ENCODE measurements at places on chromosomes 1 and 21.
A peak's percentile ranks its signal among the peaks of the same experiment; 100 is the strongest.

DNA sequence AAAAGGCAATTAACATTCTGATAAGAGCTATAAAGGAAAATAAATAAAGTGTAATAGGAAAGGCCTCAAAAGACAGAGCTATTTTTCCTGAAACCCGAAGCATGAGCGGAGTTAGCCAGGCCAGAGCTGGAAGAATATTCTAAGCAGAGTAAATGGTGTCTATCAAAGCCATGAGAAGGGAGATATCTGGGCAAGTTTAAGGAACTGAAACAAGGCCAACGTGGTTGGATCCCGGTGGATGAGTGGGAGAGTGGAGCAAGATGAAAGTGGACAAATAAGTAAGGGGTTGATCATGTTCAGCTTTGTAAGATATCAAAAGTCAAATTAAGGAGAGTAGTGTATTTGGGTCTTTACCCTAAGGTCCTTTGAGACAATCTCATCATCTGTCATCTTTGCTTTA lies 234.0 kb downstream of the TM2D1 start:
- DNase-seq = no peak

GRCh38 chr1:117658676-117659075 lies 52.8 kb downstream of the TENT5C start:
- DNase-seq = peak; percentile 59

GRCh38 chr1:51044834-51045233 lies 57.2 kb upstream of the C1orf185 start:
- DNase-seq = no peak

DNA sequence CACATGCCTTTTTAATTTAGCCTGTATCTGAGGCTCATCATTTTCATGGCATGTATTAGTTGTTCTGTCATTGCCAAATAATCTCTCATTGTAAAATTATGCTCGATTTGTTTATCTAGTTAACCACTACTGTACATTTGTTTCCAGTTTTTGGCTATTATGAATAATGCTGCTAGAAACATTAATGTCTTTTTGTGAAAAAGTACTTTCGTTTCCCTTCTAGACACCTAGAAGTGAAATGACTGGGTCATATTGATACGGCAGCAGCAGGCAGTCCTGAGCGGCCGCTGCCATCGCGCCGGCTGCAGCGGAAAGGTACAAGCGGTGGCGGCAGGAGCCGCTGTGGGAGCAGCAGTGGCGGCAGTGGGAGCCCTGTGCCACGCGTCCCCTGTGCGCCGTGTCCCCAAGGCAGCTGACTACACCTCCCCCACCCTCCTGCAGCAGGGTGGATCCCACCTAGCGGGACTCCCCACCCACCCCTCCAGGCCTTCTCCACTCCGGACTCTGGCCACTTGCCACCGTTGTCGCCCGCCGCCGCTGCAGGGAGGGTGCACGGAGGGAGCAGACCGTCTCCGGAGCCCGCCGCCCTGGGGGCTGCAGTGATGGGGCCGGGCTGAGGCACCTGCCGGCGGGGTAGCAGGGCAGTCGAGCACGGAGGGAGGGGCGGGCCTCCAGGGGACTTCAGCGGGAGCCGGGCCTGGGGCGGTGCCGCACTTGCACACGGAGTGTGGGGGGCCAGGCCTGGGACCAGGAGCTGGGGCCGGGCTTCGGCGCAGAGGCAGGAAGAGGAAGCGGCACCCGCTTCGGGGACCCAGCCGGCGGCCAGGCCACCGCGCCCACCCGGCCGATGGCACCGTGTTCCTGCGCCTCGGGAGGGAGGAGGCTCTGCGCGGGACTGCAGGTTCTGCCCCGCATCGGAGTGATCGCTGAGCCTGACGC lies 66.8 kb upstream of the RGS7 start:
- peak; percentile 18 for DNase-seq

DNA sequence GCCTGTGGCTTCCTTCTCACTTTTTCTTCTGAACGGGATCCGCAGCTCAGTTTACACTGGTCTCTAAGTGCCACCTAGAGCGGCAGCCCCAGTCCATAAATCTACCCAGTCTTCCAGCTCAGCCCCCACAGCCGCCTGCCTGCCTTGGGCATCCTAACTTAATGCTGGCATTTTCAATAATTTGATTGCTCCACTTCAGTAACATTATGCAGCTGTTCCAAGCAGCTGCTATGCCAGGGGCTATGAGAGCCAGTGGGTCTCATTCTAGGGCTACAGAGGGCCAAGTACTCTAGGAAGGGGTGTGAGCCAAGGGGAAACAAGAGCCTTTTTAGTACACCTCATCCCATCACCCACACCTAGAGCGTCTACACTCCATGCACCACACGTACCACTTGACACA lies 48.4 kb upstream of the COA6 start:
- no peak for DNase-seq

- no peak for DNase-seq
These were observed 148.1 kb downstream of the EIF4G3 start for GRCh38 chr1:21028520-21029145.

DNA sequence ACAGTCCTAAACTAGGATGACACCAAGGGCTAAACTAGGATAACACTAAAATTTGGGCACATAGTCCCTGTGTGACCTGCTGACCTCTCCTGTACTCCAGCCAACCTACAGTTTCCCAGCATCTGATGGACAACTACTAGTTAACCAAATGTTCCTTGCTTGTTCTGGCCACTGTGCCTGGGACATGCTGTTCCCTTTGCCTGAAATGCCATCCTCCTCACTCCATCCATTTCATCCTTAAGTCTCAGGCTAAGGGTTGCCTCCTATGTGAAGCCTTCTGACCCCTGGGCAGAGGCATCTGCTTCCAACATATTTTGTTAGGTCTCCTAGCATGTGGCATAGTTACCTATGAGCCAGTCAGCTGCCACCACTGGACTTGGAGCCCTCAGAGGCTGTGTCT lies 204.9 kb upstream of the JUN start:
- DNase-seq = no peak

DNA sequence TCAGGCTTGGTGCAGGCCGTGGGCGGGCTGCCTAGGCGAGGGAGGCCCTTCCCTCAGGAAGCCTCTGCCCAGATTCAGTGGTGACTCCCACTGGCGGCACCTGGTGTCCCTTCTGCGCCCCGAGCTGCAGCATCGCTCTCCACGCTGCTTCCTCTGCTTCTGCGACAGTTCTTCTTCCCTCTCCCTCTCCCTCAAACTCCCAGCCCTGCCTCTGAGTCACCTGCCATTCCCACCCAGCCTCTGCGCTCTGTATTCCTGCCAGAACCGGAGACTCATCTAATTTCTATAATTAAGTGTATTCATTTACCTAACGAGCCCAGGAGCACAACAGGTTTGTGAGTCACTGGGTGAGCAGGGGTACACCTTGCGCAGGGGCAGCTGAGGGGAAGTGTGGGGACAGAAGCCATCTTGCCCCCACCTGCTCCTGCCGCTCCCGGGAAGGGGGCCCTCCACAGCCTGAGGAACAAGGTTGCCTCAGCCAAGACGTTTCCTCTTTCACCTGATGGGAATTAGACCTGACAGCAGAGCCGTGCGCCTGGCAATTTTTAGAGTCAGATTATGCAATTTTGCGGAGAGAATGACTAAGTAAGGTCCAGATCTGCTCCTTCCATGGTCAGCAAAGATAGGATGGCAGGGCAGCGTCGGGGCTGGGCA lies 19.4 kb downstream of the KCNC4 start:
- no peak for DNase-seq

GRCh38 chr1:21886486-21887215 lies 50.5 kb downstream of the HSPG2 start:
- DNase-seq = peak; percentile 43

GRCh38 chr1:236916131-236916800 lies 88.0 kb downstream of the MT1HL1 start:
- DNase-seq = no peak

DNA sequence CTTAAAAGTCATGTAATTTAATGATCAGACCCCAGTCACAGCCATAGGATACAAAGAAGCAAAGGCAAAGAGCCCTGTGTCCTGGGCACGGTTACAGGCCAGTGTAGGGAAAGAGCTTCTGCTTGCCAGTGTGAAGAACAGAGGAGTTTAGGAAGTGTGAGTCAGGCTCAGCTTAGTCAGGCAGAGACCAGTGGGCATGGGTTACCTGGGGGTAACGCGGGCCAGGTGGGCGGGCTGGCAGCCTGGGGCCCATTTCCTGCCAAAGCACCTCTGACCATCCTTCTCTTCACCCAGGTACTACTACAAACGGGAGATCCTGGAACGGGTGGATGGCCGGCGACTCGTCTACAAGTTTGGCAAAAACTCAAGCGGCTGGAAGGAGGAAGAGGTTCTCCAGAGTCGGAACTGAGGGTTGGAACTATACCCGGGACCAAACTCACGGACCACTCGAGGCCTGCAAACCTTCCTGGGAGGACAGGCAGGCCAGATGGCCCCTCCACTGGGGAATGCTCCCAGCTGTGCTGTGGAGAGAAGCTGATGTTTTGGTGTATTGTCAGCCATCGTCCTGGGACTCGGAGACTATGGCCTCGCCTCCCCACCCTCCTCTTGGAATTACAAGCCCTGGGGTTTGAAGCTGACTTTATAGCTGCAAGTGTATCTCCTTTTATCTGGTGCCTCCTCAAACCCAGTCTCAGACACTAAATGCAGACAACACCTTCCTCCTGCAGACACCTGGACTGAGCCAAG lies 4.7 kb downstream of the ELF3 start:
- DNase-seq = no peak

GRCh38 chr1:104056786-104057185 lies 307.1 kb downstream of the AMY1C start:
- DNase-seq = no peak

- DNase-seq = peak; percentile 67
These were observed 125.3 kb upstream of the CACYBP start for GRCh38 chr1:174874331-174875053.

GRCh38 chr21:45589686-45590245 lies 47.5 kb upstream of the SLC19A1 start:
- no peak for DNase-seq

DNA sequence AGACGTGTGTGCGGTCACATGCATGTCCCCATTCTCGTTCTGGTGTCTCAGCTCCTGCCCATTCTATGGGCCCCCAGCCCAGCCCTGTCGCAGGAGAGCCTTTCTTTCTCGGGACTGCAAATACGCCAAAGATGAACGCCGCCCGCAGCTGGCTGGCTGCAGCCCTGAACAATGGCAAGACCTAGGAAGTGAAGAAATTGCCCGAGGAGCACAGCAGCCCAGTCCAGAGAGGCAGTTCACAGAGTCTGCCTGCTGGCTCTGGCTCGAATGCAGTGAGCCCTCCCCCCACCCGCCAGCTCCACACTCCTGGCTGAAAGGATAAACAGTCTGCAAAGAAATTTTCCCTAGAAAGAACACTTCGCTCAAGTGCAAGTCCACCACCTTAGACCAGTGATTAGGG lies 23.3 kb downstream of the PAX7 start:
- DNase-seq = no peak

DNA sequence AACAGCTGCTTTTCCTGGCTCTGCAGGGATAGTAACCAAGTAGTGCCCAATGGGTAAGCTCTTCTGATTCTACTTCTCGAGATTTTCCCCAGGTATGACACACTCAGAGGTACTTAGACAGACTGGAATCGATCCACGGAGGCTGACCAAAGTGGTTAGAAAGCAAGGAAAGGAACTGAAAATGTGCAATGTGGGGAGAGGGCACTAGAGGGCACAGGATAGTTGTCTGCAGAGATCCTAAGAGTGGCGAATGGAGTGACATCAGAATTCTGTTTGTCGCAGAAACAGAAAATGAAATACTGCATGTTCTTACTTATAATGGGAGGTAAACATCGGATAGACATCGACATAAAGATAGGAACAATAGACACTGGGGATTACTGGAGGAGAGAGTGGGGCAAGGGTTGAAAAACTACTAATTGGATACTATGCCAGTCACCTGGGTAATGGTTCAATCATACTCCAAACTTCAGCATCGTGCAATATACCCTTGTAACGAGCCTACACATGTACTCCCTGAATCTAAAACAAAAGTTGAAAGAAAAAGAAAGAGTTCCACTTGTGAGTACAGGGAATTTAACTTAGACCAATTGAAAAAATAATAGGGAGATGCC lies 23.3 kb downstream of the CYP2J2 start:
- DNase-seq = peak; percentile 25

DNA sequence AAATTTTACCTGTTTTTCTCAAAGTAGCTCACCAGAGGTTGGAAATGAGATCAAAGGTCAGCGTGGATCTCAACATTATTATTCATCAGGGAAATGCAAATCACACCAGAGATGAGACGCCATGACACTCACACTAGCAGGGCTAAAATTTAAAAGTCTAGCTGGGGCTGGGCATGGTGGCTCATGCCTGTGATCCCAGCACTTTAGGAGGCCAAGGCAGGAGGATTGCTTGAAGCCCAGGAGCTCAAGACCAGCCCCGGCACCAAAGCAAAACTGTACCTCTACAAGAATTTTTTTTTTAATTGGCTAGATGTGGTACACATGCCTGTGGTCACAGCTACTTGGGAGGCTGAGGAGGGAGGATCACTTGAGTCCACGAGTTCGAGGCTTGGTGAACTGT lies 41.4 kb upstream of the PCBP3 start:
- no peak for DNase-seq

DNA sequence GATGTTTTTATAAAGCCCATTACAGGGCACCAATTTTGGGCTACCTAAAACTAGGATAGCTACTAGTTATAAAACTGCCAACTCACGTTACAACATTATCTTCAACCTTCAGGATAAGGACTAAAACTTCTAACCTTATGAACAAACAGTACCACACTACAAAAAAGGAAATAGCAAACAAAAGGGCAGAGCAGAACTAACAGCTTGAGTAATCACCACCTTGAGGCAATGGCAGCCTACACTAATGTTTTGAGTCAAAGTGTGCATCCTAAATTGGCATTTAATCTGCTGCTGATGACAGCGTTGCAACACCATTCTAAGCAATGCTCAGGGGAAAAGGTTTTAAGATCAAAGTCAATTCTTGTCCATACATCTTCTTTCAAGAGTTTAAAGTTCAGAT lies 27.2 kb downstream of the PTP4A2 start:
- no peak for DNase-seq

DNA sequence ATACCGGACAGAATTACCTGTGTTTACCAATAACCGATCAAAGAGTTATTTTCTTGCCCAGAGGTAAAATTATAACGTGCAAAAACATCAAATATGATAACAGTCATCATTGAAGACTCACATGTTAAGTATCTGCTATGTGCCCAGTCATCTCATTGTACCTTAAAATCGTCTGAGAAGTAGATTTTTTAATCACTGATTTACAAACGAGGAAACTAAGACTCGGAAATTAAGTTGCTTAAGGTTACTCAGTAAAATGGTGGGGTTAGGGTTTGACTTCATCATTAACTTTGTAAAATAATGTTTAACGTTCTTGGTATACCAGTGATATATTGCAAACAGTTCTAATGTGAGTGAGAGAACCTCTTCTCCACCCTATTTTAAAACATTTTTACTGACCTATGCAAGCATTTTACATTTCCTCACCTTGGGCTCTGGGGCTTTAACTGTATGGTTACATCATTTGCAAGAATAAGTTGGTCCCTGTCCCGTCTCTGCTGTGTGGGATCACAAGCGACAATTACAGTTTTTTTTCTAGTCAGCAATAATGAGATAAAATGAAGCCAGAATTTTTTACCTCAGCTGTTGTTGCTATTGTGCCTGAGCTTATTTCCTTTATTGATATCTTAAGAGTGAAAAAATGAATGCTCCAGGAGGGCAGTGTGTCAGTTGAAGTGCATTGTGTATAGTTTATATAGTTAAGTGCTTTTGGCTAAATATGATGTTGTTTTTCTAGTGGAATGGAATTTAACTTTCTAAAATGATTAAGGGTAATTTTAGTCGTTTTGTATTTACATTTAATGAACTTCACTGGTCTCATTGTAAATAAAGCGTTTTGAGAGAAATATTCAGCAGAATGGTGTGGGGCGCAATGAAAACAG lies 2.7 kb downstream of the RPRD2 start:
- DNase-seq = no peak
